ENCODE measurements at places on chromosomes 4 and X.
A peak's percentile ranks its signal among the peaks of the same experiment; 100 is the strongest.

GRCh38 chr4:95552942-95553550, 4.3 kb upstream of the UNC5C start:
- no peak for DNase-seq

- DNase-seq: no peak
These were observed 15.4 kb downstream of the STOX2 start for GRCh38 chr4:183920512-183920911.

DNA sequence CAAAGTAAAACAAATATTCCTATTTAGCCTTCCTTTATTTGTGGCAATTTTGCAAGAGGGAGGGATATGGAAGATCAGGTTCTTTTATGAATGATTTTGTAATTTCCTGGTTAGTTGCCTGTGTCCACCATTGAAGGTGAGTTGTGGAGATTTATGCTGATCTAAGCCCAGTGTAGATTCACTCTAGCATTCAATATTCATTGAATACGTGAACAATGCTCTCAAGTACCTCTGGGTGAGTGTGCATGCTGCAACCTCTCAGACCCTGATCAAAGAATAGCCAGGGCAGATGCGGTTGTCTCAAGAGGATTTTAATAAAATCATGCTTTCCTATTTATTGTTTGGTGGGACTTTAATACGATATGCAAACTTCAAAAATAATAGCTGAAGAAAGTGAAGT, 628.4 kb downstream of the SPRY1 start:
- DNase-seq: no peak

DNA sequence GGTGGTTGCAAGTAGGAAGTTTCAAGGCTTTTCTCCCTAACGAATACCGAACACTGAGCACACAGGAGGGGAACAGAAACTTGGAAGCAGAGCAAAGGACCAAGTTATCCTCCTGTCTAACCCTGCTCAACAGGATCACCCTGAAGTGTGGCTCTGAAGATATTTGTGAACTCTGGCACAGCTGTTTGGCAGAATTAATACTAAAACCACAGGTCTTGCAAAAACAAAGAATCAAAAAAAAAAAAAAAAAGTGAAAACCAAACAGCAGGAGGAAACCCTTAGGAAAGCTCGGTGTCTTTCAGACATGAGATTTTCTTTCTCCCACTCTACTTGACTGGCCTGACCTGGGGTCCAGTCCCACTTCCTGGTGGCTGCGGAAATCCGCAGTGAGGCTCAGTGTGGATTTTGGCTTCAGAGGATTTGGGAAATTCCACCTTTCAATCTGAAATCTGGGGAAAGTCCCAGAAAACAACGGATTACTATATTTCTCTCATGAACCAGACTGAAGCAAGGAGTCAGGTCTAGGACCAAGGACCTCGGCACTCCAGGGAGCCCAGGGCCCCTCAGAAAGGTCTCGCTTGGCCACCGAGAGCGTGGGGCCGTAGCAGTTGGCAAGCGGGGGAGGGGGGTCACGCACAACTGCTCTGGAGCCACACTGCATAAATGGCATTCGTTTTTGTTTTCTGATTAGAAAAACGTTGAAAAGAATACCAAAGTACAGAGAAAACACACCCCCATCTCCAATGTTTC, 867 bp downstream of the TIFA start:
- DNase-seq: no peak

- DNase-seq: no peak
These were observed 56.4 kb downstream of the PGRMC1 start for GRCh38 chrX:119292445-119292844.

- no peak for DNase-seq
These were observed 82.2 kb downstream of the STIM2 start for GRCh38 chr4:26942871-26943270.

DNA sequence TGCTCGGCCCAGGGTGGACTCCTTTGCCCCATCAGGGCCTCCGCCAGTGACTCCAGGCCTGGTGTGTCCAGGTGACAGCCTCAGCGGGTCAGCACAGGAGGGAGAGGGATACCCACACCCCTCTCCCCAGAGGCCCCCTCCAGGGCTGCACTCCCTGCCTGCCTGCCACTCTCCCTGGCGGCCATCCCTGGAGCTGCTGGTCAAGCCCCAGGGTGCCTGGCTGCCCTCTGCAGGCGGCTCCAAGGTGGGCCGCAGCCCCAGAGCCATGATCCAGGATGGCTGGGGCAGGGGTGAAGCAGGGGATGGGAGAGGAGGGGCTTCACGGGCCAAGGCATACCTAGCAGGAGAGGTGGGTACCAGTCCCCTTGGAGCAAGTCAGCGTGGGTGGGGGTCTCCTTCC, 3.8 kb downstream of the FGFRL1 start:
- DNase-seq: no peak

DNA sequence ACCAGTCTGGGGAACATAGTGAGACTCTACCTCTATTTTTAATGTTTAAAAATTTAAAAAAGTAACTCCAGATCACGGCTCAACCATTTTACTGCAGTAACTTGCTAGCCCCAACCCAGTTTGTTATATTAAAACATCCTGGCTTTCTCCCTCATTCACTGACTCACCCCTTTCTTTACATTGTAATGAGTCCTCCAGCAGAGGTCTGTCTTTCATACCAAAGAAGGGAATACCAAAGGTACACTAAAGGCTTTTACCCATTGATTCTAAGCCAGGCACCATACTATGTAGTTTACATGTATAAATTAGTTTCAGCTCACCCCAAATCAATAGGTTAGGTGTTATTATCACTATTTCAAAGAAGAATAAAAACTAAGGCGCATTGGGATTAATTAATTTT, 286.9 kb downstream of the PACRGL start:
- DNase-seq: no peak

DNA sequence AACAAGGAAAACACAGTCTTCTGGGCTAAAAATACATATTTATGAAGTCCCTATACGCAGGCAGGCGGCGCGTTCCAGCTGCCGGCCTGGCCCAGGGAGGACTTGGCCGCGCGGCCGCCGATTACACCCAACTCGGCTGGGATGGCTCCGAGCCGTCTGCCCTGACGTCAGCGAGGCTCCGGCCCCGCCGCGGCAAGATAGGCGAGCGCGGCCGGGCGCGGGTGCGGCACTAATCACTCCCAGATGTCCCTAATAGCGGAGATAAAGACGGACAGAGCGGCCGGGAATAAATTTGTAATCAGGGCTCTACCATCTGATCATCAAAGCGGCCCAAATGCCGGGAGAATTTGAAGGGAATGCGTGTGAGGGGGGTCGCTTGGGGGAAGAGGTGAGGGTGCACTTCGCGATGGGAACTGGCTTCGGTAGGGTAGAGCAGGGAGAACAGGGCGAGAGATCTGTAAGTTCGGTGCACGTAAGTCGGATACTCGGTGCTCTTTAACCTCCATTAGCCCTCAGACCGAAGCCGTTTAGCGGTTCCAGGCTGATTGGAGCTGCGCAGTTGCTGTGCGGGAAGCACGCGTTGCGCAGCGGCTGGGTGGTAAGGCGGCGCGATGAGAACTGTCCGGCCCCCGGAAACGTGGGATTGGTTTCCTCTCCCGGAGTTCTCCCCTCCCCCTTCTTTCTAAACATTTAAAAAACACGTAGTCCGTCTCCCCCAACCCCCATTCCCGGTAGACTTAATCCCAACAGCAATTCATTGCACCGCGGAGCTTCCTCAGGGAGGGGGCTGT, 7.7 kb downstream of the HAND2 start:
- DNase-seq: no peak

DNA sequence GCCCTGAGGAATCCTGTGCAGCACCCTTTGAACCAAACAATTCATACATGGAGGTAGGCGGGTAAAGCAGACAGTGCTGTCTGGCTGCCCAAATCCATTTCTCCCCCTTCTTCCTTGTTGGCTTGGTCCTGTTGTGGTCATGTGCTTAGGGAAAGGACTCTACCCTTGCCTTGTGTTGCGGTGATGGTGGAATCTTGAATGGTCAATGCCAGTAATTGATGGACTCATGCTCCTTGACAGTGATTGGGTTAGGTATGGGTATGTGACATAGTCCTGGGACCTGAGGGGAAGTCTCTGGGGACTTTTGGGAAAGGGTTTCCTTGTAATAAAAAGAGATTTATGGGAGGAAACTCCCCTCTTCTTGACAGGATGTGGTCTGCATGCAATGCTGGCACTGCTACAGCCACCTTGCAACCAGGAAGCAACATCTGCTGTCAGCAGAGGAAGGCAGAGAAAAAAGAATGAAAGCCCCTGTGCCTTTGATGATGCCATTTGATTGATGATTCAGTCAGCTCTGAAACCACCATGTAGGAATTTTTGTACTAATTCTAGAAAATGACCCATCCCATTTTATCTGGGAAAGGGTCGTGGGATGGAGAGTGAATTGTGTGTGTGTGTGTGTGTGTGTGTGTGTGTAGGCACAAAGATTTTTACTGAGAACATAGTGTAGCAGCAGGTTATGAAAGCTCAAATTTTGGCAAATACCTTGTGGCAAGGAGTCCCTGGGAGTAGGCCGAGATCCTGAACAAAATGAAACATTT, 30.0 kb upstream of the HUWE1 start:
- no peak for DNase-seq

DNA sequence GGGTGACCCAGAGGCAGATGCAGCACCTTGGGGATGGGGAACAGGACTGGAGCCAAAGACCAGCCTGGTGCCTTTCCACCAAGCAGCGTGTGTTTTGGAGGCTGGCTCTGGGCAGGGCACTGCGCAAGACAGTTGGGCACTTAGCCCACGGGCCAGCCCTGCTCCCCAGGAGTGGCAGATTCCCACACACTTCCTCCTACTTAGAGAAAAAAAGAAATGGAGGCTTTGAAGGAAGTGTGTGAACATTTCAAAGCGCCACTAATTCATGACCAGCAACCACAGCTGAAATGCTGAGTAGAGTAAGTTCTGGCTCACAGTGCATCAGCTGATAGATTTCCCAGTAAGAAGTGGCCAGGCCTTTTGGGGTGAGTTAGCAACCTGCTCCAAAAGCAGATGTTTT, 54.9 kb upstream of the LGI2 start:
- no peak for DNase-seq

- DNase-seq: no peak
These were observed 26.4 kb upstream of the ARSJ start for GRCh38 chr4:114005569-114006442.

GRCh38 chr4:16914208-16914607, 15.8 kb upstream of the LDB2 start:
- no peak for DNase-seq

- no peak for DNase-seq
These were observed 35.8 kb downstream of the YIPF6 start for GRCh38 chrX:68534691-68535090.

DNA sequence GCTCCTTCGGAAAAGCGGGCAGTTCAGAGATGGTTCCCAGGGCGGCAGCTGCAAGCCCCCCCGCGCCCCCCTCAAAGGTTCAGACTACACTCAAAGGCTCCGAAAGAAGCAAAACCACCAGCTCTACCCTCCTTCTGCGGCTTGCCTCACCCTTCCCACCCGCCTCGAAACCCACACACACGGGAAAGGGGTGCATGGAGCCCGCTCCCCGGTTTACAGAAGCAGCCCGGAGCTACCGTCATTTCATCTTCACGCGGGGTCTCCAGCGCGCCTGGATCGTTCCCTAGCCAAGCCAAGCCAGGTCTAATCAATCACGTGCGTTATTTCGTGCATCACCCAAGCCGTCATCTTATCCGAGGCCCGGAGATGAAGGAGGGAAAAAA, 1.2 kb downstream of the NLGN4X start:
- DNase-seq: no peak

DNA sequence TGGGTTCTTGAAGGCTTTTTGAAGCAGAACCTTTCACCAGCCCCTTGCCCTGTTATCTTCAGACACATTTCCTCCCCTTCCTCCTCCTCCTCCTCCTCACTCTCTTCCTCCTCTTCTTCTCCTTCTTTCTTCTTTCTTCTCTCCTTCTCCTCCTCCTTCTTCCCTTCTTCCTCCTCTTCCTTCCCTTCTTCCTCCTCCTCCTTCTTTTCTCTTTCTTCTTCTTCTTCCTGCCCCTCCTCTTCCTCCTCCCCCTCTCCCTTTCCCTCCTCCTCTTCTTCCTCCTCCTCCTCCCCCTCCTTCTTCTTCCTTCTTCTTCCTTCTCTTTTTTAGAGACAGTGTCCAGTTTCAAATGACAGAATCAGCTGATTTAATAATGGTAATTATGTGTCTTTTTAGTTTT, 226.0 kb downstream of the DKK2 start:
- DNase-seq: no peak

DNA sequence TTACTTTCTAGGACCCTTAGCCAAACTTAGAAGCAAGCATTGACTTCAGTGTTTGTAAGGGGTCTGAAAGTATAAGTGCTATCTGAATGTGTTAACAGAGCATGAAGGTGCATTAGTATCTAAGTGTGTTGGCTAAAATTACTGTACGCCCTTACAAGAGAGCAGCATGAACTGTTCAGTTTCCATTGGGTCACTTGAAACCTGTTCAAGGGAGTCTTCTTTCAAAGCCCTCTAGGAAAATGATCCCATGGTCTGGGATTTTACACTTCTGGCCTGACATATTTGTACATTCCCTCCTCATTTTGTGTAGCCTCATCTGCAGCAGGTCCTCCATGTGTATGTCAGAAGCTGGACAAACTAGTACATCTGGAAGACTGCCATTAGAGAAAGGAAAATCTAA, 3.2 kb downstream of the PRDX4 start:
- DNase-seq: no peak

GRCh38 chrX:154827194-154828015, 7.1 kb downstream of the SMIM9 start:
- no peak for DNase-seq

- no peak for DNase-seq
These were observed 2.7 kb downstream of the ABCD1 start for GRCh38 chrX:153727123-153727931.

GRCh38 chrX:18377796-18378195, 23.3 kb upstream of the SCML2 start:
- no peak for DNase-seq

GRCh38 chrX:16445166-16445752, 204.7 kb upstream of the S100G start:
- peak; percentile 6 for DNase-seq

DNA sequence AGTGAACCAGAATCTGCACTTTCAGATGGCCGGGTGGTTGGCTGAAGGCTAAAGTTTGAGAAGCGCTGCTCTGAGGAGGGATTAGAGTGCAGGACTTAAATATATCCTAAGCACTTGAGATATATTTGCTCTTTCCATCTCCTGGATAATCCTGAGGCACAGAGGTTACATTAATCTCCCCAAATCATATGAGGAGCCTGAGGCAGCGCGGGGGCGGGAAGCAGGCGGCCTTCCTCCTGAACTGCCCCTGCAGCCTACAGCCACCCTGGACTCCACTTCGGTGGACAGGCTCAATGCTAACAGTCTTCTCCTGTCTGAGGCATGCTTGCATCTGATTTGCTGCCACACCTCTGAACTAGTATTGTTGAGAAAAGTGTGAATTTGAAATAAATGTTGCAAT, 72.5 kb downstream of the AFAP1 start:
- DNase-seq: no peak

Measured in activated CD4-positive, CD25-positive, alpha-beta regulatory T cell treated with anti-CD3 and anti-CD28 coated beads, Interleukin-2, amount 50 U/mL, for 16 hours (primary cell).